ENCODE measurements at places on chromosomes 16 and 17. TPM values are rescaled to one million over a fixed set of nuclear protein-coding genes. Genes with fewer than 3 reads are reported as not detected.

DNA sequence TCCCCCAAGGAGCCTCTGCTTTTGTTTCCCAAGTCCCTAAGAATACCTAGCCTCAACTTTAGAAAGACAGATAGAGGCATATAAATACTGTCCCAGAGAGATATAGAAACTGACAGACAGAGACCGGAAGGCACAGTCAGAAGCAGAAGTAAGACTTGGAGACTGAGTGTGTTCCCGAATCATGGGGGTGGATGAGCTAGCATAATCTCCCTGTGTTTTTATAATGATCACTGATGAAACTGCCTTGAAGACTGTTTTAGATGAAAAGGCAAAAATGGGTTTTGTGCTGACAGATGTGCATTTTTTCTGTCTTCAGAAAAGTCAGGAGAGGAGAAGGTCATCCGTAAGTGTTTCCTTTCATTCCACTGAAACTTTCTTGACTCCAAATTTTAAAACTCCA lies 8.3 kb upstream of the PSMD3 start:
- DNase-seq: no peak
- no peak overlapping the region for H3K27ac ChIP-seq
- H3K36me3 ChIP-seq: no peaks in the 10 kb centered on the region
- H3K27me3 ChIP-seq: peaks cover 5% of the 10 kb centered on the region

DNA sequence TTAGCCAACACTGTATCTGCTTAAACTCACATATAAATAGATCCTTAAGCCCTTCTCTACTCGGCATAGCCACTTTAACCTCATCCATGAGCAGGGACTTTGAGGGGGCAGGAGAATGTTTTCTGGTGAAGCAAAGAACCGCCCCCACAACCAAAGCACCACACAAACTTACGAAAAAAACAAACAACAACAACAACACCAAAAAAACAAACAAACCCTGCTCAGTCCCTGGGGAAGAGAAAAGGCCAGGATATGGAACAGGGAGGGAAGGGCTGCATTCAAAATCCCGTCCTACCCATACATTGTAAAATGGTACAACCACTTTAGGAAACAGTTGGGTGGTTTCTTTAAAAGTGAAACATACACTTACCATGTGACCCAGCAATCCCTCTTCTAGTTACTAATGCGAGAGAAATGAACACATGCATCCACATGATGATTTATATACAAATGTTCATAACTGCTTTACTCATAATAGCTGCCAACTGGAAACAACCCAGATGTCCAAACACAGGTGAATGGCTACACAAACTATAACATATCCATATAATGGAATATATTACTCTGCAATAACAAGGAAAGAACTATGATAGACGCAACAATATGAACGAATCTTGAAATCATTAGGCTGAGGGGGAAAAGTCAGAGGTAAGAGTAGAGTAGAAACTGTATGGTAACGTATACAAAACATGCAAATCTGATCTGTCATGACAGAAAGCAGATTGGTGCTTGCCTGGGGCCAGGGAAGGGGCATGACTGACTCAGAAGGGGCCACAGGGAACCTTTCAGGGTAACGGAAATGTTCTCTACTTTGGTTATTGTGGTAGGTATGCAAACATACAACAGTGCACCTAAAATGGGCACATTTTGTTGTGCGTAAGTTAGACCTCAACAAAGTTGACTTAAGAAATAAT lies 37.7 kb upstream of the TOB1 start:
- no peak overlapping the region for H3K4me3 ChIP-seq
- peaks cover 5% of the 10 kb centered on the region for H3K27me3 ChIP-seq
- H3K27ac ChIP-seq: peak overlapping the region; percentile 29
- H3K4me1 ChIP-seq: peaks cover 14% of the 10 kb centered on the region

DNA sequence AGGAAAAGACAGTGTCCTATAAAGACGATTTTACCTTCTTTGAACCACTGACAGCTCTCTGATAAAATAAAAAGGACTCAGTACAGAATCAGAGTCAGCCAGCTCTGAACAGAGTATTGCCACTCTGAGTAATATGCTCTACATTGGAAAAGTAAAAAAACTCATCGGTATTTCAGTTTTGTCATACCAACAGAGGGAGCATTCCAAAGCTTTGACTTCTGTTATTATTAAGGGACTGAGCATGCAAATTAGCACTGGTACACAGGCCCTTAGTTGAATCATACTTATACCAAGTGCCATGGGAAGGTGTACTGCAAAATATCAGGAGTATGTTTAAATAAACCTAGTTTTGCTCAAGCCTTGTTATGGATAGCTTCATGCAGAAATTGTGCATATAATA lies 509.0 kb upstream of the KIF2B start:
- H3K4me3 ChIP-seq: no peak overlapping the region
- no peak overlapping the region for H3K27ac ChIP-seq
- H3K4me1 ChIP-seq: no peaks in the 10 kb centered on the region
- peak; percentile 6 for DNase-seq
- no peaks in the 10 kb centered on the region for H3K27me3 ChIP-seq
- H3K36me3 ChIP-seq: no peaks in the 10 kb centered on the region

Gene DHRS7B
- total RNA-seq: 17.2 TPM

Gene MPHOSPH6
- total RNA-seq: 23.7 TPM
